ENCODE measurements at places on chromosomes 7 and 10. TPM values are rescaled to one million over a fixed set of nuclear protein-coding genes. Genes with fewer than 3 reads are reported as not detected.

The TECTB gene
- total RNA-seq: not detected

The MRPS24 gene
- 104 TPM for total RNA-seq

The CDCA7L gene
- total RNA-seq: 8.4 TPM

The CDH23 gene
- 0.31 TPM for total RNA-seq

The OPN1SW gene
- total RNA-seq: not detected

The CARD11 gene
- total RNA-seq: under 0.01 TPM

The ZNF488 gene
- not detected for total RNA-seq

The TM9SF3 gene
- total RNA-seq: 59.3 TPM

The AGAP3 gene
- total RNA-seq: 23.6 TPM

The FFAR4 gene
- total RNA-seq: not detected

All from cardiac ventricle fibroblast (primary cell).